ENCODE measurements at places on chromosomes 1 and 21. TPM values are rescaled to one million over a fixed set of nuclear protein-coding genes. Genes with fewer than 3 reads are reported as not detected.

The PGLYRP4 gene
- not detected for polyA plus RNA-seq

The EPHB2 gene
- 0.11 TPM for polyA plus RNA-seq

The C1orf53 gene
- polyA plus RNA-seq: 13.0 TPM

The SLC19A1 gene
- polyA plus RNA-seq: 4.3 TPM

The CD101 gene
- polyA plus RNA-seq: 0.72 TPM

The SNX7 gene
- 3.9 TPM for polyA plus RNA-seq

The MATN1 gene
- not detected for polyA plus RNA-seq

The GRIK1 gene
- polyA plus RNA-seq: not detected

The SLC45A1 gene
- polyA plus RNA-seq: 2.9 TPM

The LCE1A gene
- not detected for polyA plus RNA-seq

The TSPAN1 gene
- polyA plus RNA-seq: 0.65 TPM

The RXRG gene
- 0.91 TPM for polyA plus RNA-seq

The ASCL5 gene
- not detected for polyA plus RNA-seq

The BATF3 gene
- 0.69 TPM for polyA plus RNA-seq

The DCST1 gene
- polyA plus RNA-seq: not detected

The LAMB3 gene
- polyA plus RNA-seq: 5.3 TPM

The SFN gene
- 0.42 TPM for polyA plus RNA-seq

The FBXO2 gene
- 2.5 TPM for polyA plus RNA-seq

The CACNA1S gene
- not detected for polyA plus RNA-seq

The CRYAA gene
- not detected for polyA plus RNA-seq

The KPNA6 gene
- 28.1 TPM for polyA plus RNA-seq

The ANKRD35 gene
- 1.5 TPM for polyA plus RNA-seq

The OR2L13 gene
- not detected for polyA plus RNA-seq

The TTC39A gene
- 8.4 TPM for polyA plus RNA-seq

The CNN3 gene
- polyA plus RNA-seq: 23.8 TPM

The SSBP3 gene
- 21.4 TPM for polyA plus RNA-seq

The NOL9 gene
- 5.8 TPM for polyA plus RNA-seq

The KRTAP15-1 gene
- not detected for polyA plus RNA-seq

The GSTM1 gene
- 0.10 TPM for polyA plus RNA-seq

The ENSA gene
- 122 TPM for polyA plus RNA-seq

The BGLAP gene
- polyA plus RNA-seq: 0.57 TPM

The ST6GALNAC5 gene
- polyA plus RNA-seq: 0.18 TPM

The KLHDC7A gene
- polyA plus RNA-seq: not detected

The RAB3B gene
- polyA plus RNA-seq: not detected

The BPNT1 gene
- 7.4 TPM for polyA plus RNA-seq

The TACSTD2 gene
- 0.11 TPM for polyA plus RNA-seq

The CFAP107 gene
- polyA plus RNA-seq: not detected

The NIPAL3 gene
- polyA plus RNA-seq: 9.8 TPM

The LRRIQ3 gene
- polyA plus RNA-seq: 0.27 TPM

The RSPH1 gene
- polyA plus RNA-seq: not detected

The HSD3B1 gene
- polyA plus RNA-seq: not detected

The DCDC2B gene
- polyA plus RNA-seq: not detected

The NUF2 gene
- polyA plus RNA-seq: 0.18 TPM

The RGS4 gene
- polyA plus RNA-seq: 0.30 TPM

The MARK1 gene
- 4.0 TPM for polyA plus RNA-seq

The SYCP1 gene
- polyA plus RNA-seq: not detected

The COL11A1 gene
- not detected for polyA plus RNA-seq

The SELE gene
- 2.4 TPM for polyA plus RNA-seq

The CCDC27 gene
- not detected for polyA plus RNA-seq

The CD84 gene
- polyA plus RNA-seq: 0.61 TPM

The DFFA gene
- 10.4 TPM for polyA plus RNA-seq

The EFNA1 gene
- polyA plus RNA-seq: 31.6 TPM

The HPCA gene
- polyA plus RNA-seq: not detected

The NBPF10 gene
- polyA plus RNA-seq: 0.47 TPM

The GPR161 gene
- polyA plus RNA-seq: 0.95 TPM

The SAMD11 gene
- polyA plus RNA-seq: 1.3 TPM

The FAM78B gene
- polyA plus RNA-seq: 2.2 TPM
